Endothelial cell (in vitro differentiated cells): ENCODE measurements at places on chromosomes 5 and 9. TPM values are rescaled to one million over a fixed set of nuclear protein-coding genes. Genes with fewer than 3 reads are reported as not detected.

DNA sequence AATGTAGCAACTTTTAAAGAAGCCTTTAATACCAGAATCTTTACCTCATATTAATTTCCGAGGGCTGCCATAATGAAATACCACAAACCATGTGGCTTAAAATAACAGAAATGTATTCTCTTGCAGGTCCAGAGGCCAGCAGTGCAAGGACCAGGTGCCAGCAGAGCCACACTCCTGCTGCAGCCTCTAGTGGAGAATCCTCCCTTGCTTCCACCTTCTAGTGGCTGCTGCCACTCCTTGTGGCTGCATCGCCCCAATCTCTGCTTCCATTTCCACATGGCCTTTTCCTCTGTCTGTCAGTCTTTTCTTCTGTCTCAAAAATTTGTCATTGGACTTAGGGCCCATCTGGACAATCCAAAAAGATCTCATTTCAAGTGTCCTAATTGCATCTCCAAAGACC, 401.5 kb downstream of the EFNA5 start:
- no peaks in the 10 kb centered on the region for H3K27me3 ChIP-seq
- H3K27ac ChIP-seq: no peak overlapping the region
- H3K4me3 ChIP-seq: no peak overlapping the region
- H3K4me1 ChIP-seq: no peaks in the 10 kb centered on the region
- H3K36me3 ChIP-seq: no peaks in the 10 kb centered on the region

- H3K4me1 ChIP-seq: no peaks in the 10 kb centered on the region
- no peaks in the 10 kb centered on the region for H3K27me3 ChIP-seq
- H3K4me3 ChIP-seq: no peak overlapping the region
- no peaks in the 10 kb centered on the region for H3K36me3 ChIP-seq
Measured at GRCh38 chr5:158429564-158429963, 570.6 kb upstream of the CLINT1 start.

GRCh38 chr5:443239-444151, 519 bp downstream of the EXOC3 start:
- no peak for DNase-seq
- H3K36me3 ChIP-seq: peaks cover 22% of the 10 kb centered on the region
- peaks cover 9% of the 10 kb centered on the region for H3K27me3 ChIP-seq
- H3K4me3 ChIP-seq: peak overlapping the region; percentile 88
- no peak overlapping the region for H3K27ac ChIP-seq
- H3K4me1 ChIP-seq: peaks cover 22% of the 10 kb centered on the region

DNA sequence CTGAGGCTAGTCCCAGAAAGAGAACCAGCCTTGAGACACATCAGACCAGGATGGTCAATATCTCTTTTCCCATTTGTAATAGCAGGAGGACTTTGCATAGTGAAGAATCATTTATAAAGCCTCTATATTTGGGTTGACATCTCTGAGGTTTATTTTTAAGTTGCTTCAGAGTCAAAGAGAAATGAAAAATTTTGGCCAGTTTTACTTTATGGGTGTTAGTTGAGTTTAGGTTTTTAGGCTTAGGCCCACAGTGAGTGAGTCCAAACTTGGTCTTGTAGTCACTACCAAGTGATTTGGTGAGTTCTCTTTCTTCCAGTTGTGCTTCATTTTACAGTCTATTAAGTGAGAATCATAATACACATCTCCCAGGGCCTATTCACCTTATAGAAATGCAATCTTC, 5.3 kb upstream of the MEF2C start:
- peaks cover 30% of the 10 kb centered on the region for H3K4me1 ChIP-seq
- H3K4me3 ChIP-seq: peak overlapping the region; percentile 89
- DNase-seq: no peak
- no peak overlapping the region for H3K27ac ChIP-seq
- H3K27me3 ChIP-seq: peaks cover 2% of the 10 kb centered on the region
- no peaks in the 10 kb centered on the region for H3K36me3 ChIP-seq

The CEP78 gene
- 21.7 TPM for total RNA-seq

GRCh38 chr9:77839459-77840140, 191.5 kb upstream of the GNA14 start:
- H3K4me3 ChIP-seq: no peak overlapping the region
- H3K27me3 ChIP-seq: peaks cover 5% of the 10 kb centered on the region
- DNase-seq: no peak
- H3K4me1 ChIP-seq: peaks cover 28% of the 10 kb centered on the region
- peaks cover 4% of the 10 kb centered on the region for H3K36me3 ChIP-seq

The HARS2 gene
- total RNA-seq: 37.0 TPM

DNA sequence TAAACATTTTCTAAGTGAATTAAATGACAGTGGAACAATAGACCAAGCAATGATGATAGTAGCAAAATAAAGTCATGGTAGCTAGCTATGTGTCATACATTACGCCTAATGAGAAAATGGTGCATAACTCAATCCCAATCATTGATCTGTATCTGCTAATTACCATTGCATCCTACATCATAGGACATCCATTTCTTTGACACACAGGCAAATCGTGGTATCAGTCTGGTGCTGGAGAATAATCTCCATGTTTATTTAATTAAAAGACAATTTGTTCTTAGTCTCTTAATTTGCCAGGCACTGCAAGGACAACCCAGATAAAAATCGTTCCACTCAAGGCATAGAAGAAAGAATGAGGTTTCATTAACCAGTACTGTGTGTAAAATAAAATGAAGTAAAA, 89.6 kb upstream of the SMC5 start:
- H3K36me3 ChIP-seq: no peaks in the 10 kb centered on the region
- H3K4me1 ChIP-seq: no peaks in the 10 kb centered on the region
- no peaks in the 10 kb centered on the region for H3K27me3 ChIP-seq
- no peak for DNase-seq
- no peak overlapping the region for H3K4me3 ChIP-seq

DNA sequence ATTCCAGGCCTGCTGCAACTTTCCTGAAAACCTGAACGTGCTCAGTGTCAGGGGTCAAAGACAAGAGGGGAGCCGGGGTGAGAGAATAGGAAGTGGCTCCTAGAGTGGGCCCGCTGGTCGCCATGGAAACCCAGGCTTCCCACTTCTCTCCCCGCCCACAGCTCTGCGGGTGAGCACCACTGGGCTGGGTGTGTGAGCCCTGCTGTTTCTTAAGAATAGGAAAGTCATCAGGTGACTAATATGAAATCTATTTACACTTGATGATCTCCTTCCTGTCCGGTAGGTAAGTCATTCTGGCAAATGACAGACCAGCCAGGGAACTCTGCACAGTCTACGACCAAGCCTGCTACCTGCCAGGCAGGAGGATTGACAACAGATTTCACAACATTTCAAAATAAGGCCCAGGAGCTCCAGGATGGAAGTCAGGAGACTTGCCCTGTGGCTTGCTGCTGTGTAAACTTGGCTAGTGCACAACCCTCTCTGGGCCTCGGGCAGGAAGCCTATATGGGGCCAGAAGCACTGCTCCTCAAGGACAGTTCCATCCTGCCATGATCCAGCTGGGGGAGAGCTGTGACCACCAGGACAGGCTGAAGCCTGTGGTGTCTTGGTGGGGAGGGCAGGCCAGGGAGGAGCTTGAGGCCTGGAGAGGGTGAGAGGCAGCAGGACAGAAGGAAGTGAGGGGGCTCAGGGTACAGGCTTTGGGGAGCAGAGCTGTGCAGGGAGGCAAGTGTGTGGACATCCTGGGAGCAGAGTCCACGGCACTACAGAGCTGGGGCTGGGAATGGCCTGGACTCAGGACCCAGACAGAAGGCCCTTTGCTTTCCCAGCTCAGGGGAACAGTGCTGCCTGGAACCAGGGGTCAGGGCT, 60.6 kb downstream of the SHB start:
- peak overlapping the region; percentile 48 for H3K27ac ChIP-seq
- peak; percentile 29 for DNase-seq
- no peak overlapping the region for H3K4me3 ChIP-seq
- H3K36me3 ChIP-seq: peaks cover 6% of the 10 kb centered on the region
- peaks cover 19% of the 10 kb centered on the region for H3K4me1 ChIP-seq

GRCh38 chr5:138951986-138952735, 77.0 kb upstream of the LRRTM2 start:
- H3K4me3 ChIP-seq: no peak overlapping the region
- no peak for DNase-seq
- H3K27me3 ChIP-seq: peaks cover 27% of the 10 kb centered on the region
- peaks cover 11% of the 10 kb centered on the region for H3K36me3 ChIP-seq
- peaks cover 19% of the 10 kb centered on the region for H3K4me1 ChIP-seq

- peaks cover 10% of the 10 kb centered on the region for H3K4me1 ChIP-seq
- no peak overlapping the region for H3K4me3 ChIP-seq
- peaks cover 9% of the 10 kb centered on the region for H3K27me3 ChIP-seq
- no peak for DNase-seq
- H3K36me3 ChIP-seq: no peaks in the 10 kb centered on the region
- H3K27ac ChIP-seq: no peak overlapping the region
Measured at GRCh38 chr5:168299372-168299771, 7.9 kb downstream of the WWC1 start.

GRCh38 chr5:111937094-111937493, 180.1 kb upstream of the NREP start:
- DNase-seq: no peak
- peaks cover 2% of the 10 kb centered on the region for H3K27me3 ChIP-seq
- H3K4me1 ChIP-seq: no peaks in the 10 kb centered on the region
- H3K27ac ChIP-seq: no peak overlapping the region
- H3K36me3 ChIP-seq: no peaks in the 10 kb centered on the region
